NCI-H1092 treated with DMSO at 0.1 percent for 48 hours (cell line): ENCODE measurements at places on chromosomes 4 and X.

DNA sequence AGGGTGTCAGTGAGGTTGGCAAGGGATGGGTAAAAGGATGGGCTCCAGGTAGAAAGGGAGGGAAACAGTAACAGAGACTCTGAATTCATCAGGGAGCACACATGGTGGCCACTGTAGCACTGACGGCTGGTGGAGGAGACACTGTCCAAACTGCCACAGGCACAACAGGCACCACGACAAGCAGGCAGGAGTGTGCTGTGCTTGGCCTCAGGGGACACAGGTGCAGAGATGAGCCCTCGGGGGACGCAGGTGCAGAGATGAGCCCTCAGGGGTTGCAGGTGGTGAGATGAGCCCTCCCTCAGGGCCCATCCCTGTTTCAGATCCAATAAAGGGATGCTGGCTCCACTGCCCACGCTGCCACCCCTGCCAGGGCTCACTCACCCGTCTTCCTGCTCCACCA, 7.6 kb downstream of the PDE6B start:
- DNase-seq, result no peak

DNA sequence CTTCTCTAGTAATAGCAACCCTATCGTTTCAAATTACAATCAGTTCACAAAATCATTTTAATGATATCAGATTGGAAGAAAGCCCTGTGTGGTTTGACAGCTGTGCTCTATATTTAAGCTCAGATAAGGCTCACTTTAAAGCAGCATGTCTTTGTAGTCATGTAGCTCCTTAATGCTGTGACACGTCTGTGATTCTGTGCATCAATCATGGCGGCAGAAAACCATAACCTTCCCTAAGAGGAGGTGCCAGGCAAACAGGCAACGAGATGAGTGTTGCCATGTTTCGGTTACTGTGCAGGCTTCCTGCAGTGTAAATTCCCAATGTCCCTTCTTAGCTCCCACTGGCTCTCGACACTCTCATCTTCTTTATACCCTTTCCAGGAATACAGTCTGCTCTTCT, 212.7 kb downstream of the GRID2 start:
- no peak for DNase-seq

DNA sequence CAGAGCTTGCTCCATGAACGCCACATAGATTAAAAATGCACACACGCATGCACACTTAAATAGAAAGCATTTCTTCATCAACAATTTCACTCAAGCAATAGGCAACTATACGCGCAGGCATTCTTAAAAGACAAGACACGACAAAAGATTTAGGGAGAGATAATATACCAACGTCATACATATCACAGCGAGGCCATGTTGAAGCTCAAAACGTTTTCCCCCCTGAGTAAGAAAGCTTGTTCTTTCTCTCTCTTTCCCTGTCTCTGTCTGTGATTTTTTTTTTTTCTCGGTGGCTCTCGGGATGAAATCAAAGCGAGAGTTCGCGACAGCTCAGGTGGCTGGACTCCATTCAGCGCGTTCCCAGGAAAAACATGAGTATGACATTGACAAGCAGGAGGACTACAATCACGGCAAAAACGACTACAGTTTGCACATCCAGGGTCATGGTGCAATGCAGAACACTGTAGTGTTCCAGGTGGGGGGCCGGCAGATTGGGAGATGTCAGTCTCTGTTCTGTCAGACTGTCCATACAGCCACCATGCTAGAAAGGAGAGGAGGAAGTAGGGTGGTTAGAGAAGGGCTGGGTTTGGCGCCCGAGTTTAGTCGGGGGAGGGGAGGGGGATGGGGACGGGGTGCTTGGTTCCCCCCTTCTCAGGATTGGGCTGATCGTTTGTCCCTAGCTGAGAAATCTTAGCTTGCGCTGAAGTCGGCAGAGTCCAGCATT, 30.7 kb downstream of the ARHGEF9 start:
- DNase-seq, result peak; percentile 63

- peak; percentile 26 for DNase-seq
These were observed 81.9 kb upstream of the HPGD start for GRCh38 chr4:174604198-174604597.

DNA sequence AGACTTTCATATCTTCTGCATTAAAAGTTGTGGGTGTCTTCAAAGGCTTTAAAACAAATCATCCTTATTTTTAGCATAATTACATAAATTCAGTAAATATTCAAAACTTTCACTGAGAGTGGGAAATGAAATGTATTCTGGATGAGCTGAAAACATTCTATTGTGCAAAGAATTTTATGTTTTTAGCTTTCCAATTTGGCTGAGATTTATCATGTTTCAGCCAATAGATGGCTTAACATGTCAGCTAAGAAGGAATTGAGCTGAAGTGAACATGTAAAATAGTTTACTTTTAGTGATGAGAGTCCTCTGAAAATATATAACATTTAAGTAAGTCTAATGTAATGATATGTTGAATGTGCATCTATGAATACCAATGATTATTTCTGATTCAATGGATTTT, 213.5 kb upstream of the GIMD1 start:
- DNase-seq, result no peak
